Chondrocyte (in vitro differentiated cells): ENCODE measurements at places on chromosomes 5 and 9. TPM values are rescaled to one million over a fixed set of nuclear protein-coding genes. Genes with fewer than 3 reads are reported as not detected.

FOXD4 gene
- 0.17 to 0.44 TPM (median 0.26 TPM) in 3 replicates for total RNA-seq

PDCD1LG2 gene
- total RNA-seq = 0.73 to 1.3 TPM (median 1.1 TPM) in 3 replicates

GRCh38 chr5:43104057-43104456, 16.7 kb upstream of the ZNF131 start:
- no peak for DNase-seq

DNA sequence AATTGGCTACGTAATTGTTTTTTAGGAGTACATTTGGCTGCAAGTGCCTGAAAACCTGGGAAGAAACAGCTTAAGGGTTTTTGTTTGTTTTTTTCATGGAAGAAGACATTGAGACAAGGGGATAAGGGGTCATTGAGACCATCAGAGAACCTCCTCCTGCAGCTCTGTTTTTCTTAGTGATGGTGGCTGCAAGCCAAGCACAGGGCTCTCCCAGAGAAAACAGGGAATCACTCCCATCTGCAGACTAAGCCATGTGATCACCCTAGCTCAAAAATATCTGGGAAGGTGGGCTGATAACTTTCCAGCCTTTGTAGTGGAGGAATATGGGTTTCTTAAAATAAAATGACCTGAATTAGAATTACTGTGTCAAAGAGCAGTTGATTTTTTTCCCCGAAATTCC, 25.1 kb downstream of the PALM2AKAP2 start:
- no peak for DNase-seq
